ENCODE measurements at places on chromosomes 3 and 15.

DNA sequence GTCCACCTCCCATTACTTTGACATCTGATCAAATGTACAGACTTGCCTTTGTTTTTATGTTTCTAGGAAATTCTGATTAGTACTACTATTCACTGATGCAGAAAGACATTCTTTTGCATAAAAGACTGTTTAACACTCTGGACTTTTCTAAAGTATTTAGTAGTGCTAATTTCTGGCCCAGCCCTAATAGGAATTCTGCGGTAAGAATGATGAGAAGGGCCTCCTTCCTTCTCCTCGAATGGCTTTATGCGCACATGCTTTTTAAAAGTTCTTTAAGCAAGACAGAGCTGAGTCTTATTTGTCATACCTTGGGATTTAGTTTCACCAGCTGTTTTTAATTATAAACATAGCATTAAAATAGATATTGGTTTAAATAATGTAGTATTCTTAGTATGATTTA lies 192.3 kb upstream of the RBMS3 start:
- no peak for DNase-seq

DNA sequence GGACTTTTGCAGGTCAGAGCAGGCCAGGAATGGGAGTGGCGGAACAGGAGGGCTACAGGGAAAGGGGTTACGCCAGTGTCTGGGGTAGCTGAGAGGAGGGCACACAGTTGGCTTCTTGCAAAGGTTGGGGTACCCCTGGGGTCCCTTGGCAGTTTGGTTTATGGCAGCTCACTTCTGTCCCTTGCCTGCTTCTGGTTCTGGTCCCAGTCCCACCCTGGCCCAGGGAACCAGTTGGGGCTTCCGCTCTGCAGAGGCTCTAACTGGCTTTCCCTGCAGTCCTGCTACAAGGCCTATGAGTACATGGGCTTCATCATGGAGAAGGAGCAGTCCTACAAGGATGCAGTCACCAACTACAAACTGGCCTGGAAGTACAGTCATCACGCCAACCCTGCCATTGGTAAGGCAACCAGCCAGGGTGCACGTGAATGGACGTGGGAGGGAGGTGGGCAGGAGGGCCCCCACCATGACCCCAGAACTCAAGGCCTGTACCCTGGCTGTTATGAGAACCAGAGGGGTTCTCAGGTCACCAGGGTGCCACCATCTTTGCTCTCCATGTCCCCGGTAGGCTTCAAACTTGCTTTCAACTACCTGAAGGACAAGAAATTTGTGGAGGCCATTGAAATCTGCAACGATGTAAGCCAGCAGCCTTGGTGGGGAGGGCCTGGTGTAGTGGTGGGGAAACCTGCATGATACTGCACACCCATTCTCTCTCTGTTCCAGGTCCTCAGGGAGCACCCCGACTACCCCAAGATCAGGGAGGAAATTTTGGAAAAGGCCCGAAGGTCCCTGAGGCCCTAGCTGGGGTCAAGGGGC lies 15.2 kb downstream of the CSRNP1 start:
- DNase-seq = no peak

DNA sequence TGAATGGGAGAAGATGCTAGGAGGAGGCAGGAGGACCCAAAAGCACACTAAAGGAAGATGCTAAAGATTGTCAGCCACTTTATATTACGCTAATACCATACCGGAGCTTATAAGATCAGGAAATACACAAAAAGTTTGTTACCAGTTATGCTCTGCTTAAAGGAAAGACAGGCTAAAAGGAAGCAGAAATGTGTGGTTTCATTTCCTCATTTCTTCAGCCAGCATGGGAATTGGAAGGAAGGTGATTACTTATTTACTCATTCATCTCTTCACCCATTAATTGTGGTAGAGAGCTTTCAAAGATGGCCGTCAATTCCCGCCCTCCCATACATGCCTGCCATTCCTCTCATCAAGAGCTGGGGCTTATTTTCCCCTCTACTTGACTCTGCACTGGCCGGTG lies 26.7 kb upstream of the TMEM158 start:
- DNase-seq = no peak

DNA sequence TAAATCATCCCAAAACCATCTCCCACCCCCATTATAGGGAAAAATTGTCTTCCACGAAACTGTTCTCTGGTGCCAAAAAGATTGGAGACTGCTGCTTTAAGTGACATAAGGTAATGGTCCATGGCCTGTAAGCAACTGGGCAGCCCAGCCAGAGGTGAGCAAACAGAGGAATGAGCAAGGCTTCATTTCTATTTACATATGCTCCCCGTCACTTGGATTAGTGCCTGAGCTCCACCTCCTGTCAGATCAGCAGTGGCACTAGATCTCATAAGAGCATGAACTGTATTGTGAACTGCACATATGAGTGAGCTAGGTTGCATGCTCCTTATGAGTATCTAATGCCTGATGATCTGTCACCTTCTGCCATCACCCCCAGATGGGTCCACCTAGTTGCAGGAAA lies 1159.8 kb upstream of the ALCAM start:
- DNase-seq = no peak

GRCh38 chr3:60013241-60013640 lies 963.4 kb upstream of the CFAP20DC start:
- no peak for DNase-seq

- peak; percentile 35 for DNase-seq
Observed at GRCh38 chr3:66989860-66990696, 8.0 kb upstream of the KBTBD8 start.

DNA sequence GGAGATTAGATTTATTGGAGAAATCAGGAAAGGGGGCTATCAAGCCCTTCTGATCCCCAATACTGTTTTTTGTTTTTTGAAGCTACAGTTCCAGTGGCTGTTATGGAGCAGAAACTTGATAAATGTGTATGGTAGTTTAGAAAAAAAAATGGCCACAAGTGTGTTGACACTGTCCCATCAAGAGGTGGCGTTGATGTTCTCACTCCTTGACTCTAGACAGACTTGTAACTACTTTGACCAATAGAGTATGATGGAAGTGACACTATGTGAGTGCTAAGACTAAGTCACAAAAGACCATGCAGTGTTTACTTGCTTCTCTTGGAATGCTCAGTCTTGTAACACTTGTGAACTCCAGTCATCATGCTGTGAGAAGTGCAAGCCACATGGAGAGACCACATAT lies 356.7 kb downstream of the PDCD6IP start:
- no peak for DNase-seq

DNA sequence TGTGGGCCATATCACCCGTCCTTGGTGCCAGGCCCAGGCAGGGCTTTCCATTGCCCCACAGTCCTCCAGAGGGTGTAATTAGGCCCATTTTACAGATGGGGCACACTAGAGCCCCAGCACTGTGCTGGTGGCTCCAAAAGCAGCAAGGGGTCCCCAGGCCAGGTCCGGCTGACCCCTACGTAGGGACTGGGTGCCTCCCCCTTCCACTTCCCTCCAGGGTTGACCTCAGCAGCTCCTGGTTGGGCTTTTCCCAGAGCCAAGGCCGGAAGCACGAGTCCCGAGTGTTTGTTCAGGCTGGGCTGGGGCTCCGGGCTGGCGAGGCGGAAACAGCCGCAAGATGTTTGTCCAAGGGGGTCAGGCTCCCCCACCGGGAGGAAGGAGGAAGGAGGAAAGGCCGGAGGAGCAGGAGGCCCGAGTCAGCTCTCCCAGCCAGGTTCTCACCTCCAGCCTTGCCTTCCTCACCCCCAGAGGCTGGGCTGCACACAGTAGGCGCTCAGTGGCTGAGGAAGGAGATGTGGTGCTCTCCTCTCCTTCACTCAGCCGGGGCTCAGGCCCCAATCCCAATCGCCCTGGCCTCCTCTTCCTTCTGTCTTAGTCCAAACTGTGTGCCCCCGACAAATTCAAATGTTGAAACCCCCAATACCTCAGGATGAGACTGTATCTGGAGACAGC lies 17.1 kb upstream of the PLXND1 start:
- no peak for DNase-seq

DNA sequence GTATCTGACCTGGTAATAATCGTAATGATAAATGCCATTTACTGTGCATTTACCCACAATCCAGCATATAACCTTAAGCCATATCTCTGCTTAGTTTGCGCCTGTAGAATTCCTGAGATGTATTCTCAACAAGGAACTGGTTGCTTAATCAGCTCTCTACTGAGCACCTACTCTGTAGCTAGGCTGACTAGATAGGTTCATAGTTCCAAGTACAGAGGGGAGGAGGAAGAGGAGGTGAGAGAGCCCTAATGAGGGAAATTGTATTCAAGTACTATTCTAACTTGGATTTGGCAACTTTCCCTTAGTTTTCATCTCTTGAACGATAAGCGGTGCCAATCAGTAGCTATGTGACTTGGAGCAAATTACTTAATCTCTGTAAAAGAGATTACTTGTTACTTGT lies 5.6 kb upstream of the AKAP13 start:
- DNase-seq = no peak
